ENCODE measurements at places on chromosomes 11 and 22.
A peak's percentile ranks its signal among the peaks of the same experiment; 100 is the strongest.

DNA sequence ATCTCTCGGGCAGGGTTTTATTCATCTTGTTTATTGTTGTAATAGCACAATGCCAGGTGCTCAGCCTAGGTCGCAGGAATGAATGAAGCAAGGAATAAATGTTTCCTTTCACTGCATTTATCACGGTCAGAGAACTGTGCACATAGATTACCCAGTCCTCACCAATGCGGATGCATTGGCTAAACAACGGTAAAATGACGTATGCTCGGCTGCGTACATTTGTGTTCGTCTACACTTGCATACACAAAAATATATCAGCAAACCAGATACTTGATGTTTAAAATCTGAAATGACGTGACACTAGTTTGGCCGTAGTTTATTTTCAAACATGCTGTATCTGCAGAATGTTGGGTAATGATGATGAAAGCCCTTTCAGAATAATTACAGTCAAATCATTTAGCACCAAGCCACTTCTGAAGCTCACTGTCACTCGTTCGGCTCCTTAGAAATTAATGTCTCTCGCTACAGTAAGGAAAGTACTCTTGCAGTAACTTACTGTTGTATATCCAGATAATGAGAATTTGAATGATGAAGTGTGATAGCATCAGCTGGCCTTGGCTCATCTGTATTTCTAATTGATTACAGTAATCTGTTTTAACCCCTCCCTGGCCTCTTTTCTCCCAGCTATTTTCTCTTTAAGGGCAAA, 268.9 kb downstream of the LRRC4C start:
- peaks cover 4% of the 10 kb centered on the region for H3K4me1 ChIP-seq
- no peak overlapping the region for H3K27ac ChIP-seq
- H3K36me3 ChIP-seq, result peaks cover 3% of the 10 kb centered on the region
- peaks cover 8% of the 10 kb centered on the region for H3K27me3 ChIP-seq
- H3K4me3 ChIP-seq, result no peak overlapping the region
- DNase-seq, result no peak

- H3K36me3 ChIP-seq, result no peaks in the 10 kb centered on the region
- no peaks in the 10 kb centered on the region for H3K4me1 ChIP-seq
These were observed 1480.8 kb downstream of the BRD1 start for GRCh38 chr22:48346911-48347310.

DNA sequence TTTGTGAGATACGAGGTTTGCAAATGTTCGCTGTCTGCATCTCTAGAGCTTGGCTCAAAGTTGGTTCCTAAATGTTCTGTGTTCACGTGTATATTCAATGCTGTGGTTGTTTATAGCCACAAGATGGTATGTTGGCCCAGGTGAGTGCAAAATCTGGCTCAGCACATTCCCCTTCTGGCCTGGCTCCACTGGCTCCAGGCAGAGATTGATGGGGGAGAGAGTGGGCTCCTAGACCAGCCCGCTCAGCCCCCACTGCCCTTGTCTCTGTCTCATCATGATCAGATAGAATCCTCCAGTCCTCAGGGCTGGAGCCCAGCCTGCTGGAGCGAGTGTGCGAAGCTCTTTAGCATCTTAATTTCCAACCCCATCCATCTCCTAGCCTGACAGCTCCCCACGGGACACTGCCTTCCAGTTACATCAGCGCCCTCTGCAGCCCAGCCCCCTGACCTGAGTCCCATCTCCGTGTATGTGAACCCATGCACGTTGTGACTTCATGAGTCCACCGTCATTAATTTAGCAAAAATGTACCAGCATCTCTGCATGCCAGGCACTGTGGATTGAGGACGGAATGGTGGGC, 2.0 kb downstream of the P2RX3 start:
- H3K27ac ChIP-seq, result no peak overlapping the region
- peaks cover 40% of the 10 kb centered on the region for H3K4me1 ChIP-seq
- no peak overlapping the region for H3K4me3 ChIP-seq
- H3K36me3 ChIP-seq, result no peaks in the 10 kb centered on the region
- no peaks in the 10 kb centered on the region for H3K27me3 ChIP-seq

GRCh38 chr11:2318707-2319106, 16.9 kb downstream of the TSPAN32 start:
- no peak overlapping the region for H3K27ac ChIP-seq
- no peak for DNase-seq
- peaks cover 3% of the 10 kb centered on the region for H3K36me3 ChIP-seq
- H3K27me3 ChIP-seq, result peaks cover 11% of the 10 kb centered on the region
- H3K4me1 ChIP-seq, result peaks cover 7% of the 10 kb centered on the region

GRCh38 chr11:46180736-46181135, 59.5 kb upstream of the PHF21A start:
- H3K4me3 ChIP-seq, result no peak overlapping the region
- H3K27ac ChIP-seq, result no peak overlapping the region
- H3K36me3 ChIP-seq, result no peaks in the 10 kb centered on the region
- peaks cover 5% of the 10 kb centered on the region for H3K4me1 ChIP-seq
- peaks cover 32% of the 10 kb centered on the region for H3K27me3 ChIP-seq

DNA sequence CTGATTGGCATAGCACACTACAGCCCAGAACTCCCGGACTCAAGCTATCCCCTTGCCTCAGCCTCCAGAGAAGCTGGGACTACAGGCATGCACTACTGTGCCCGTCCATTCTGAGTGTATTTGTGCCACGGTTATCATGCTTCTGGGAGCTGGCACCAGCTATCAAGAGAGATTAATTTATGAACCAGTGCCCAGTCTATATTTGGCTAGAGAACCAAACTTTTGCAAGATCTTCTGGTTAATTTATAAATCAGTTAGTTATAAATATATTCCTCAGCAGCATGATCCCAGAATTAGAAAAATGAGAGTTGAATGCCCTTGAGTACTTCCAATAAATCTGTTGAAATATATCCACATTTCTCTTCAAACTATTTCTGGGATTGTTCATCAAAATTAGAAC, 67.5 kb upstream of the OR5AN1 start:
- H3K4me1 ChIP-seq, result no peaks in the 10 kb centered on the region
- no peak for DNase-seq
- no peak overlapping the region for H3K27ac ChIP-seq
- no peaks in the 10 kb centered on the region for H3K36me3 ChIP-seq
- H3K27me3 ChIP-seq, result peaks cover 11% of the 10 kb centered on the region

DNA sequence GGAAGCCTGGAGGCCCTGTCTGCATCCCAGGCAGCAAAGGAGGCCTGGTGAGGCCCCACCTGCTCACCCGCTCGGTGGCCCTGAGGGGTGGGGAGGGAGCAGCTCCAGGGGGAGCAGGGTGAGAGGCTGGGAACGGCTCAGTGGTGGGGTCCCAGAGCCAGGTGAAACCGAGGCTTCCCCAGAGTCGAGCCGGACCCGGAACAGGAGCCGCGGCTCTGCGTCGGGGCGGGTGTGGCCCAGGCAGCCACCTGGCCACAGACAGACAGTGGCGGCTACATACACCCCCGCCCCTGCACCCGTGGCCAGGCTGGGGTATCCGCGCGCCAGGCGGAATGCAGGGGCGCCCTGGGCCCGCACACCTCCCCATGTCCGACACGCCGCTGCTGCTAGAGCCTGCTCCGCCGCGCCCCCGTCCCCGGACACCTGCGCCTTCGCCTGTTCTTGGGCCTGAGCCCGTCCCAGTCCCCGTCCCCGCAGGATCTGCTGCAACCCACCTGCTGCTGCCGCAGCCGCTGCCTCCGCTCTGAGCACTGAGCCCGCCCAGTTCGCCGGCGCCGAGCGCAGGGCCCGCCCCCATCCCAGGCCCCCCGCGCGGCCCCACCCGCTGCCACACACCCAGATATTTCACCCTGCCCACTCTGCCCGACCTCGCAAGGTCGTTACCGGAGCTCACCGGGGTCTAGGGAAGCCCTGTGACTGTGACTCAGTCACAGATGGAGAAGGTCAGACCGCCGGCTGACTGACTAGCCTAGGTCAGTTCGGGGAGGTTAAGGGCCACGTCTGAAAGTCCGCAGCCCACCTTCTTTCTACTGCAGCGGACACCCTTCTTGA, at the start of gene SLC7A4:
SLC7A4 (minus strand) TSS at position 525 of the 831 bp plus-strand sequence. CDS start 749 bp downstream, outside the sequence.
- peaks cover 24% of the 10 kb centered on the region for H3K4me1 ChIP-seq
- H3K36me3 ChIP-seq, result no peaks in the 10 kb centered on the region
- peaks cover 6% of the 10 kb centered on the region for H3K27me3 ChIP-seq

DNA sequence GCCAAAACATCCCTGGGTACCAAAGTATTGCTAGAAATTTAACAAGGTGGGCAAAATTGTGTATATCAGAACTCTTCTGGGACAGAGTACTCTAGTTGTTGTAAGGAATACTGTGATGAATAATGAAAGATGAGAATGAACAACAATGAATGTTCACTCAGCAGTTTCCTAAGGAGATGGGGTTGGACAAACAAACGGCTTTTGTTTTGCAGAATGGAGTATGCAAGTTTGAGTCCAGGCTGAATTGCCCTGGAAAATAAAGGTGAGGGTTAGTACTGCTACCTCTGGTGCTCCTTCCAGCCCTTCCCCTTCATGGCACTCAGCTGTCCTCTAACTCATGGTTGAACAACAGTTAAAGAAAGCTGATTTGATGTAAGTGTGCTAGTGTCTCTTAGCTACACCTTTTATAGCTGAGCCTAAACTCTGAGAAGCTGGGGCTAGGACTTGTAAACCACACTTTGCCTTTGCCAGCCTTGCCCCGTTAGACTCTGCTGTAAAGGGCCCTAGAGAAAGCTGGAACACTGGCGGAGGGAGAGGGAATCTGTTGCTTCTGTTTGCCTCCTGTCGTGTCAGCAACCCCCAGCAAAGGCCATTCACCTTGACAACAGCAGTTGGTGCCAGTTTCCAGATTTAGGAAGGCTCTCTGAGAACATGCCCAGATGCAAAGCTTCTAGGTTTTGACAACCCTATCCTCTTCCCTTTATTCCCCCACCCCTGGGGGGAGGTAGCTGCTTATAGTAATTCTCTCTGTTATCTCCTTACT, 41.2 kb upstream of the POLD3 start:
- no peak for DNase-seq
- no peak overlapping the region for H3K4me3 ChIP-seq

DNA sequence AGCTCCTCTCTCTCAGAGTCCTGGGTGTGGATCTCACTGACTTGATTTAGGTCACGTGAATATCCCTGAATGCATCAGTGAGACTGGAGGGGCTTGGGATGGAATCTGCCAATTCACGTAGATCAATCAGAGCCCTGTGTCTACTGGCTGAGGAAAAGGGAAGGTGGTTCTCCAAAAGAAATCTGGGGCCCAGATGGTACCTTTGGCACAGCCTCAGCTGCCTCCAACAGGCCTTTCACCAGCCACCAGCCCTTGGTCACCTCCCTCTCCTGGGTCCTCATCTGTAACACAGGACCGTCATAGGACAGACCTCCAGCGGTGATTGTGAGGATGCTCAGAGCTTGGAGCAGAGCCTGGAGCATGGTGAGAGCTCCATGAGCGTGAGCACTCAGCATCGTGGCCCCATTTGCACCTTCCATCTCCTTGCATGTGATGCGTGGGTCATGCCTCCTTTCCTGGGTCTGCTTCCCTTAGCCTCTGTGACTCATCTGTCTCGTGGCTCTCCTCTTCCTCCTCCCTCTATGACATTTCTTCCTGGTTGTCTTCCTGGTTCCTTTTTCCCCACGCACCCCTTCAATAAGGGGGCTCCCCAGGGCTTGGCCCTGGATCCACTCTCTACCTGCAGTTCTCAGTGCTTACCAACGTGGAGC, 7.5 kb upstream of the MIEF1 start:
- H3K4me3 ChIP-seq, result no peak overlapping the region
- no peaks in the 10 kb centered on the region for H3K36me3 ChIP-seq
- H3K27ac ChIP-seq, result no peak overlapping the region
- peaks cover 12% of the 10 kb centered on the region for H3K4me1 ChIP-seq

GRCh38 chr22:27603800-27604144, 197.8 kb downstream of the MN1 start:
- H3K27ac ChIP-seq, result peak overlapping the region; percentile 77
- peaks cover 15% of the 10 kb centered on the region for H3K4me1 ChIP-seq
- no peak overlapping the region for H3K4me3 ChIP-seq
- H3K27me3 ChIP-seq, result no peaks in the 10 kb centered on the region
- no peaks in the 10 kb centered on the region for H3K36me3 ChIP-seq

GRCh38 chr11:2401436-2401984, 960 bp downstream of the TSSC4 start:
- DNase-seq, result no peak
- H3K4me3 ChIP-seq, result peak overlapping the region; percentile 86

DNA sequence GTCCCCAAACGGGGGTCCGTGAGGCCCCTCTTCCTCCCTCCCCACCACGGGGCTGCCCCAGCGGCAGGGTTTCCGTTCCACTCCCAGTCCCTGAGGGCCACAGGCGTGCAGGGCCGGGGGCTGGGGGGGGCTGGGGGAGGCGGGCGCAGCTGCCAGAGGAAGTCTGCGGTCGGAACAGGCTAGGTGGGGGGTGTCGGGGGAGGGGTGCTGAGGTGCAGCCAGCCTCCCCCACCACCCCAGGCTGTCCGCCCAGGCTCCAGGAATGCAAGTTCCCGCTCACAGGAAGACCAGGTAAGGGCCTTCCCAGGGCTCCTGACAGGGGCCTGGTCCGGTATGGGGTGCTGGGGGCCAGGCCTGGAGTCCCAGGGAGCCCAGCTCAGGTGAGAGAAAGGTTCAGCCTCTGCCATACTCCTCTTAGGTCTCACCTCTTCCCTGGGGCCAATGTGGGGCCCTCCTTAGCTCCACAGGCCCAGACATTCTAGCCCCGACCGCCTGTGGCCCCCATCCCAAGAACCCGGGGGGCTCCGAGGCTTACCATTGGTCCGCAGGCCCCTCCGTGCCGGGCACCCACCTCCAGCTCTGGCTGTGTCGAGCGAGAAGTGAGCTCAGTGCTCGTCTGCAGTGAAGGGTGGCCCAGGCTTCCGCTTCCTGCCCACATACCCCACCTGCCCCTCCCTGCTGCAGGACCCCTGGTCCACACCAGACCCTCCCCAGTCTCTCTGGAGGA, at the start of gene PTPRCAP:
PTPRCAP (minus strand) TSS at position 601 of the 727 bp plus-strand sequence; CDS start at position 538, 63 bp downstream.
- peaks cover 3% of the 10 kb centered on the region for H3K36me3 ChIP-seq
- no peak for DNase-seq
- H3K27ac ChIP-seq, result peak within 1 kb of the TSS; percentile 34
- H3K4me3 ChIP-seq, result no peak within 1 kb of the TSS

- H3K4me1 ChIP-seq, result peaks cover 6% of the 10 kb centered on the region
- H3K27ac ChIP-seq, result no peak overlapping the region
- H3K36me3 ChIP-seq, result no peaks in the 10 kb centered on the region
- no peak overlapping the region for H3K4me3 ChIP-seq
- no peaks in the 10 kb centered on the region for H3K27me3 ChIP-seq
These were observed 1194.9 kb downstream of the BRD1 start for GRCh38 chr22:48632646-48633246.

- H3K27ac ChIP-seq, result no peak overlapping the region
- H3K27me3 ChIP-seq, result peaks cover 70% of the 10 kb centered on the region
- no peak for DNase-seq
- no peak overlapping the region for H3K4me3 ChIP-seq
- no peaks in the 10 kb centered on the region for H3K4me1 ChIP-seq
These were observed 111.2 kb downstream of the ZNF280B start for GRCh38 chr22:22397292-22397870.

GRCh38 chr11:87394924-87395323, 357.2 kb downstream of the TMEM135 start:
- H3K27me3 ChIP-seq, result no peaks in the 10 kb centered on the region
- DNase-seq, result no peak
- H3K27ac ChIP-seq, result no peak overlapping the region
- peaks cover 2% of the 10 kb centered on the region for H3K36me3 ChIP-seq
- no peaks in the 10 kb centered on the region for H3K4me1 ChIP-seq
- no peak overlapping the region for H3K4me3 ChIP-seq

All from mesothelial cell of epicardium (in vitro differentiated cells).